NCI-H2081 (cell line): ENCODE measurements at places on chromosomes 11 and 22.

GRCh38 chr11:117984476-117984875 is 1.7 kb upstream of the IL10RA start:
- DNase-seq = no peak

DNA sequence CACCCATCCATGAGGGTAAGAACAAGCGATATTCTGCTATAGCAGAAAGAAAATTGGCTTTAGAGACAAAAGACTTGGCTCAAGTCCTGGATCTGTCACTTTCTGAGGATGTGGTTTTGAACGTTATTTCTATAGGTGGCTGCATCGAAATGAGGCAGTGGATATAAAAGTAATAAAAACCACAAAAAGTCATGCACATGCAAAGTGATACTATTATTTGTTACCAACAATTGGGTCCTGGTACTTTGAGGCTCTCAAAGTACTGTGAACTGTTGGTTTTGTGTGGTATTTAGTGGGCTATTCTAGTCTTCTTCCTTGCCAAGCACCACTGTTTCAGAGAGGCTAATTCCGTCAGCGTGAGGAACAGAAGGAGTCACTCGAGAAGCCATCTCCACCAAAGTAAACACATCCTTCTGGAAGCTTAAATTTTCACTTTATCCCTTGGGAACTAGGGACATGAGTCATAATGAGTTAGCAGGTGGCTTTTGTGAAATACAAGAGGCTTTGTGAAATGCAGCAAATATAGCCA is 13.1 kb downstream of the UBASH3B start:
- DNase-seq = no peak

DNA sequence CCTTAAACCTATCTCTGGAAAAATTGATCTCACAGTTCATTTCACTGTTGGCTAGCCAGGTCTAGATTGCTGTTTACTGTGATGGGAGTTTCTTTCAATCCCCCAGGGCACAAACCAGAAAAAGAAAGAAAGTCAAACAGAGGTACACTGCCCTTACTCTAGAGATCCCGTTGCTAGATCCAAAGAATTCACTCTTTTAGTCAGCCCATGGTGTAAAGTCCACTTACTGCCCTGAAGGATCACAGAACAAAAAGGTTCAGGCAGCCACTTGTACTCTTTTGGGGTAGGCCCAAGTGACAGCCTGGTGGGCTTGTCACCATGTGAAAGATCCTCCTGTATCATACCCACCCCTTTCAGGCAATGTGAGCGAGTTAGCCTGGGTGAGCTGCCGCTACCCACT is 162.6 kb upstream of the CCDC179 start:
- DNase-seq = no peak

DNA sequence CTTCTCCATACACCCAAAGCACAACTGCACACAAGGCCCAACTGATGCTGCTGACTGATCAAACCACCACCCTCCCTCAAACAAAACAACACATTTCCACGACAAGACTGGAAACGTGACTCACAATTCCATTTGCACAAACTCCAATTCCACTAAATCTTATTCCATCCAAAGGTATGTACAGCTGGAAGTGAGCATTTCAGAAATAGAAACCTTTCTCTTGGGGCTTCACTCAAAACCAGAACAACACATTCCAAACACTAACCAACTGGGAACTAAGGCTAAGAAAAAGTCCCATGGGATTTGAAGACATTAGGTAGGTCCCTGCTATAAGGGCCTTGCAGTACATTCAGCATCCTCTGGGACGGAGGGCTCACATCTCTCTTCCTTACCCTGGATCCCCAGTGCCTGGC is 19.6 kb downstream of the MORC2 start:
- no peak for DNase-seq

DNA sequence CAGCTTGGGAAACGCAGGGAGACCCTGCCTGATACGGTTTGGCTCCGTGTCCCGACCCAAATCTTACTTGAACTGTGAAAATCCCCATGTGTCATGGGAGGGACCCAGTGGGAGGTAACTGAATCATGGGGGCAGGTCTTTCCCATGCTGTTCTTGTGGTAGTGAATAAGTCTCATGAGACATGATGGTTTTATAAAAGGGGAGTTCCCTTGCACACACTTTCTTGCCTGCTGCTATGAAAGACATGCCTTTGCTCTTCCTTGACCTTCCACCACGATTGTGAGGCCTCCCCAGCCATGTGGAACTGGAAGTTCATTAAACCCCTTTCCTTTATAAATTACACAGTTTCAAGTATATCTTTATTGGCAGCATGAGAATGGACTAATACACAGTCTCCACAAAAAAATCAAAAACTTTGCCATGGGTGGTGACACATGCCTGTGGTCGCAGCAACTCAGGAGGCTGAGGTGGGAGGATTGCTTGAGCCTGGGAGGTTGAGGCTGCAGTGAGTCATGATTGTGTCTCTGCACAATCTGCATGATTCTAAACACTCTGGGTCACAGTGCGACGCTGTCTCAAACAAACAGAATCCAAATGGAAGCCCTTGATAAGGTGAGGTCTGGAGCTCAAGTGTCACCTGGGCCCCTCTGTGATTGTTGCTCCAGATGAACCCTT is 34.9 kb downstream of the SYN3 start:
- DNase-seq = no peak

GRCh38 chr22:47597041-47597440 is 834.6 kb downstream of the TBC1D22A start:
- DNase-seq = no peak

DNA sequence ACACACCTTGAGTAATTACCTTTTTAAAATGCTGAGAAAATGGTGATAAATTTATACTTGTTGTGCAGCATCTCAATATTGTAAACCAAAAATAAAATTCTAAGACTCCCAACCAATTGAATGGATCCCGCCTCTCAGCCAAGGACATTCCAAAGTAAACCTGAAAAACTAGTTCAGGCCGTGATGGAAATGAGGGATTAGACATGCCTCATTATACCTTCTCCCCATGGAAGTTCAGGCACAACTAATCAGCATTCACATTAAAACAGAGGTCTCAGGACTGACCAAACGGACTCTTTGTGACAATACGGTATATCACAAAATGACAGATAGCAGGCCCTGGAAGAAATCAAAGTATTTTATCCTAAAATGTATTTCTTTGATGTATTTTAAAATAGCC is 907.4 kb upstream of the RAG2 start:
- DNase-seq = no peak

DNA sequence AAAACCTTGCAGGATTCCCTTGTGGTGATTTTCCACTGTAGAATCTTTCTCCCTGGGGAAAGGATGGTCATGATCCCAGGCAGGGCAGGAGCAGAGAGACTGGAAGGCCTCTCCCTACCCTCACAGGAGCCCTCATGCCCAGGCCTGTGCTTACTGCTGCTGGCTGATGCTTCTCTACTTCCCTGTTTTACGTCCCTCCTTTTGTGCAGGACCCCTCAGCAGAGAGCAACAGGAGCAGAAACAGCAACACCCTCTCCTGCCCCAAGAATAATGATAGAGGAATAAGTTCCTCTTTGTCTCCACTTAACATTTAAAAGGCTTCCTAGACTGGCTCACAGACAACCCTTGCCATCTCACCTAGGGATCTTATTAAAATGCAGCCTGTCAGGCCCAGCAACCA is 3.6 kb downstream of the ISX start:
- no peak for DNase-seq

GRCh38 chr11:96234866-96235441 is 108.0 kb downstream of the MAML2 start:
- no peak for DNase-seq

DNA sequence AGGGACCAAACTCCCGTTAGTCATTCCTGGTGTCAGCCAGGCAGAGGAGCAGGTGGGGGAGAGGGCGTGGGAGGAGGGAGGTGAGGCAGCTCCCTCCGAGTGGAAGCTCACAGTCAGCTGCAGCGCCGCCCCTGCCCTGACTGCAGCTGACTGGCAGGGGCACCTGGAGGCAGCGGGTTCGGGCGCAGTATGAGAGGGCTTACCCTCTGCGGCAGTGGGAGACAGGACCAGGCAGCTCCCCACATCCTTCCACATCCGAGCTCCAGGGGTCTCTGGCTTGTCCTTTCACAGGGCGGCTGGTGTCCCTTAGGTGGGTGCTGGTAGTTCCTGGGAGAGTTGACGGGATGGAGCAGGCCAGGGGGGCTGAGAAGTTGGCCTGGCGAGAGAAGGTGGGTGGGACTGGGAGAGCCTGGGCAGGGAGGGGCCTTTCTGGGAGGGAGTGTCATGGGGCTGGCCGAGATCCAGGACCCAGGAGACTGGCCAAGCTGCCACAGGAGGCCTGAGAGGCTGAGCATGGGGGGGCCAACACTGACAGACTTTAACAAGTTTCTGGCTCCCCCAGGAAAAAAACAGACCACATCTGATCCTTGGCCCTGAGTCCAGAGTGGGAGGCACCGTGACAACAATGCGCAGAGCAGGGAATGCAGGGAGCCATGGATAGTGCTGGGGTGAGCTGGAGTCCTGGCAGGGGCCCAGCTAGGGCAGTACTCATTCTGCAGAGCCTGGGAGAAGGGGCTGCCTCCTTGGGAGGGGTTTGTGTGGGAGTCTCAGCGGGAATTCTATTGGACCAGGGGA is 4.9 kb downstream of the ADORA2A start:
- DNase-seq = no peak

DNA sequence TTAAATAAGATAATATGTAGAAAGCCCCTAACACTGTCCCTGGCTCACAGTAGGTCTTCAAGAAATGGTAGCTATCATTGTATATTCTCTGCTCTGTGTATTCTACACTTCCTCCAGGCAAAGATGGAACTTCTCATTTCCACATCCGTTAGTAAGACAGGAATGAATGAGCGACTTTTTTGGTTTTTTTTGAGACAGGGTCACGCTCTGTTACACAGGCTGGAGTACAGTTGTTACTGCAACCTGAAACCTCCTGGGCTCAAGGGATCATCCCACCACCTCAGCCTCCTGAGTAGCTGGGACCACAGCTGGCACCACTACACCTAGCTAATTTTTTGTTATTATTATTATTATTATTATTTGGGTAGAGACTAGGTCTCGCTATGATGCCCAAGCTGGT is 2.3 kb upstream of the CLPB start:
- no peak for DNase-seq

GRCh38 chr11:68998390-68998911 is 14.6 kb downstream of the MRGPRF start:
- DNase-seq = peak; percentile 77

DNA sequence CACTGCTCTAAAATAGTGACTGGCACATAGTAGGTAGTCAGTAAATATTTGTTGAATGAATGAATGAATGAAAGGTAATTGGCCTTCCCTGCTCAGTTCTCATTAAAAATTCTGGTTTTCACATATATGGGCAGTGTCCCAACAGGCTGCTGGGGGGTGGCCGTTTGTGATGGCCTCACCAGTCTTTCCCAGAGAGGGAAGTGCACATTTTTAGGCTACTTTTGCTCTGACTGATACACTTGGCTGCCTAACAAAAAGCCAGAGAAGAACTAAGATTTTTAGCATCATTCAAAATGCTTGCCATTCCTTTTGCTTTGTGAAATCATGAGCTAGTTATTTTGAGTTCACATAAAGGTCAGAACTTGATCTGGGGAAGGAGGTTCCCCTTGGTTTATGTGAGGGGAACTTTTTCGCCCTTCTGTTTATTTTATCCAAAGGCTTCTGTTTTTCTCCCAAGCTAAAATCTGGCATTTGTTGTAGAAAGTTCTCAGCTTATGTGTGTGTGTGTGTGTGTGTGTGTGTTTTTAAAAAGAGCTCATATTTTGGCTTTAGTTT is 83.1 kb downstream of the PTPRJ start:
- DNase-seq = no peak
